ENCODE measurements at places on chromosomes 3 and 15.

GRCh38 chr15:82263350-82263749 lies 732 bp downstream of the SAXO2 start:
- DNase-seq: peak; percentile 9

DNA sequence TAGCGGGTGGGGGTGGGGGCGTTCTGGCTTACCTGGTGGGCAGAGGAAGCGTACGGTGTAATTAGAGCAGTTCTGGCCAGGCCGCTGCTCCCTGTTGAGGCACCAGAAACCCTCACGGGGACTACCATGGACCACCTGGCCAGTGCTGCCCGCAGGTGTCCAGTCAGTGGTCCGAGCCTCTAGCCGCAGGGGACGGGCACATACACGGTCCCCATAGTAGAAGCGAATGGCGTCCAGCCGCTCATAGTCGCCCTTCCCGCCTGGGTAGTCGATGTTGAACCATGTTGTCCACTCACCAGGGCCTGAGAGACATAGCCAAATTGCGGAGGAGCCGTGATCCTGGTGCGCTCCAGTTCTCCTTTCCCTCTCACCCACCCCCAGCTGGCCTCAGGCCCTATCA lies 4.5 kb downstream of the CILP start:
- DNase-seq: no peak

- DNase-seq: no peak
Measured at GRCh38 chr3:57803647-57804081, 47.6 kb downstream of the SLMAP start.

DNA sequence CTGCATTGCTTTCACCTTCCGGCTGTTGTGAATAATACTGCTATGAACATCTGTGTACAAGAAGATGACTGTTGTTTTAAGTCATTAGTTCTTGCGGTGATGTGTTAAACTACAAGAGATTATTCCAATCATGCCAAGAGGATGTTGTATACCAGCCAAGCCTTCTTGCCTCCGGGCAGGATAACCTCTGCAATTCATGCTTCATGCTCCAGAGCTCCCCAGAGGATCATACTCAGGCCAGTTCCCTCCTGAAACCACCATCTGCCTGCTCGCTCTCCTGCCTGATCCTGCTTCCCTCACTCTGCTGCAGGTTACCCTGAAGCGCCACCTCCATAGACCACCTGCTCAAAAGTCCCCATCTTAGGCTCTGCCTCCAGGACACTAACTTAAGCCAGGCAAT lies 187.1 kb upstream of the PROK2 start:
- no peak for DNase-seq

DNA sequence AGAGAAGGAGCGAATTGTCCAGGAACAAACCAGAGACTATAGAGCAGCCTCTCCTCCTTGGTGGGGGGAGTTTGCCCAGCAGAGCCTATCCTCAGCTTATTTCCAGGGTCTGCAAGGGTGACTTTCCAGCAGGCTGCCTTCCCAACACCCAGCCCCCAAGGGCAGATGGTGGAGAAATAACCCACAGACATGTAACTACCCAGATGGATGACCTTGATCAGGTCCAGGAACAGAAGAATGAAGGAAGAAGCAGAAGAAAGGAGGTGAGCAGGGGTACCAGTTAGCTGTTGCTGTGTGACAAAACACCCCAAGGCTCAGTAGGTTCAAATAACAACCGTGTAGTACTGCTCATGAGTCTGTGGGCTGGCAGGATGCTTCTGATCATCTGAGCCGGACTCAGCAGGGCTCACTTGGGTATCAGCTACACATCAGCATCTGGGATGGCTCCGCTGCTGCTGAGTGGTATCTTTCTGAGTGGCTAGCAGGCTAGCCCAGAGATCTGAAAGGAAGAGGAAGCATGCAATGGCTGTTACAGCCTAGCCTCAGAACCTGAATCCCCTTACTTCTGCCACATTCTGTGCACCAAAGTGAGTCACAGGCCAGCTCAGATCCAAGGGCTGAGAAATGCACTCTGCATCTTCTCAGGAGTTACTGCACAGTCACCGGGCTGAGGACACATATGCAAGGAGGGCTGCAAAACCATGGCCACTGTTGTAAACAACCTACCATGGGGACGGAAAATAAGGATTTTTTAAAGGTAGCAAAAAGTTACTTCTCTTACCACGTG lies 22.2 kb upstream of the TXNRD3 start:
- no peak for DNase-seq

DNA sequence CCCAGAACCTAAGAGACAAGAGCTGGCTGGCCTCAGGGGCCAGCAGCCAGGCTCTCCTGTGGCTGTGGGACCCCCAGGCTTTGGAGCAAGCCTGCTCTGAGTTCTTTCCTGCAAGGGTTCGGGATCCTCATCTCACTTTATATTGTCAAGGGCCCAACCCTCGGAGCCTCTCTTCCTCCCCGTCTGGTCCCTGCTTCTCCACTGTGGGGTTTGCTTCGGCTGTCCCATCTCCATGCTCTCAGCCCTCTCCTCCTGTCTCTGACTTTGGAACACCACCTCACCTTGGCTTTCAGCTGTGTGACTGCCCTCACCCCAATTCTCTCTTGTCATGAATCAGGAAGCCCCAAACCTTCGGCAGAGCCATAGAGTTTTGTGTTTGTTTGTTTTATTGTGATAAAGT lies 30.0 kb downstream of the MRAS start:
- DNase-seq: no peak

DNA sequence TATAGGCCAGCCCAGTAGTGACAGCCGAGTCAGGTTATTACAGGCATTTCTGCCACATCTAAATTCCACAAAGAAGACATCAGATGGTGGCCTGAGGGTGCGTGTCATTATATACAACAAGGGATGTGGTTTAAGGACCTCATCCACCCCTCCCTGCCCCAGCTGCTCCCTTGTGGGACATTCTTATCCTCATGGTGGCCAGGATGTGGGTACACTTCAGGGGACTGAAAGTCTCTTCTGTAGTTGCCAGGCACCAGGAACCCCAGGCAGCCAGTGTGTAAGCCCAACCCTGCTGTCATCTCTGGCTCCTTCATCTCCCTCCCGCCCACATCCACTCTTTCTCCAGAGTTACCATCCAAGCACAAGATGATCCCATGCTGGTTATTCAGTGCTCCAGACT lies 224.9 kb upstream of the TOPAZ1 start:
- no peak for DNase-seq

- DNase-seq: no peak
Measured at GRCh38 chr3:63538919-63539318, 113.6 kb upstream of the SNTN start.

GRCh38 chr15:63190769-63191649 lies 1.6 kb downstream of the RAB8B start:
- DNase-seq: no peak

- DNase-seq: no peak
Measured at GRCh38 chr3:12991481-12991837, 81.8 kb downstream of the IQSEC1 start.

- DNase-seq: no peak
Measured at GRCh38 chr15:64490598-64491259, 30.4 kb downstream of the ZNF609 start.

GRCh38 chr3:171556574-171557145 lies 96.5 kb upstream of the TNIK start:
- DNase-seq: peak; percentile 74

GRCh38 chr15:56772868-56773639 lies 39.7 kb upstream of the ZNF280D start:
- peak; percentile 6 for DNase-seq

- DNase-seq: no peak
Measured at GRCh38 chr3:73510334-73510733, 114.4 kb downstream of the PDZRN3 start.

GRCh38 chr3:186985661-186986364 lies 55.5 kb downstream of the ST6GAL1 start:
- DNase-seq: no peak

DNA sequence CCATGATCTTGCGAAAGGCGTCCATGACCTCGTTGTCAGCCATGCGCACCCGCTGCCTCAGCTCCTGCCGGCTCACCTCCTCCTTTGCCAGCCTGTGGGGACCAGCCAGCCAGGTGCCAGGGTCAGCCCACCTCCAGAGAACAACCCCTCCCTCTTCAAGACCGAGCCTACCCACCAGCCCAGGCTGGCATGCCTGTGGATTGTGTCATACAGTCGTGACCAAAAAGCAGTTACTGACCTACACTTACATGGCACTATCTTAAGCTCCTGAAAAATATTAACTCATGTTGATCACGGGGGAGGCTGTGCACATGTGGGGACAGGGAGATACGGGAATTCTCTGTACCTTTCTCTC lies 10.7 kb upstream of the CAMK1 start:
- no peak for DNase-seq

GRCh38 chr3:53941950-53942349 lies 50.3 kb upstream of the SELENOK start:
- peak; percentile 39 for DNase-seq

DNA sequence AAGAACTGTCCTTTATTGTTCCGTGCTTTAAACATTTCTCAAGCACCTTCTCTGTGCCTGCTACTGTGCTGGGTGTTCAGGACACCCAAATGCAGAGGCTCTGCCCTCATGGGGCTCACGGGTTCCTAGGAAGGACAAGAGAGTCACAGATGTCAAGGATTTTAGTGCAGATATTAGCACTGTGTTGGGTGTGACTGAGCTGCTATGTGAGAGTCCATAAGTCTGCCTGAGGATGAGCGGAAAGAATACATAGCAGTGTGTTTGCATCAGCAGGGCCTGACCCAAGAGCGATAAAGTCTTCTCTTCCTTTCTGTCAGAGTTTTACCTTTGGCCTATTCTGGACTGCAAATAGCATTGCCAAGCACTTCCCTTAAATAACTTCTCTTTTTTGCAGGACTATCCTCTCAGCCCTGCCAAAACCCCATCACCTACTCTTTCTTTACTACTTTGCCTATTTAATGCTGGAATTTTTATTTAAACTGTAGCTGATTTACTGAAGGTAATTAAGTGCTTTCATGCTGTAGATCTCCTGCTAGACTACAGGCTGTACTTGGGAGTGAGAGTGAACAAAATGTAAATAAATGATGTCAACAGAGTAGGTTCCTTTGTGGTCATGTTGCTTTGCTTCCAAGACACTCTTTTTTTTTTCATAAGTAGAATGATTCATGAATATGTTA lies 459.4 kb upstream of the TPRG1 start:
- DNase-seq: no peak

DNA sequence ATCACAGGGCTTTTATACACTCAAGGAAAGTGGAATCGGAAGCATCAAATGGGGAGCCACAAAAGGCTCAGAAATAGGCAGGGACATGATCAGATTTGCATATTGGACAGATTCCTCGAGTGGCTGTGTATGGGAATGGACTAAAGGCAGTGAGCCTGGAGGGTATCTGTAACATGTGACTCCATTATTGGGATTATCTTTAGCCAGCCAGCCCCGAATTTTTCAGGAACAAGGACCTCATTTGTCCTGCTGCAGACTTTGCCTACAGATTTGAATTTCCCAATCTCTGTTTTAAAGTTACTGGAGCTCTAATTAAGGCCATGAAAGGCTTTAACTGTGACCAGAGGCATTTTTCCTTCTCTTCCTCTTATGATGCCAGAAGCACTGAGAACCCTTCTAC lies 26.9 kb upstream of the EPHB1 start:
- DNase-seq: no peak

- no peak for DNase-seq
Measured at GRCh38 chr15:100987143-100987542, 68.0 kb downstream of the LRRK1 start.

DNA sequence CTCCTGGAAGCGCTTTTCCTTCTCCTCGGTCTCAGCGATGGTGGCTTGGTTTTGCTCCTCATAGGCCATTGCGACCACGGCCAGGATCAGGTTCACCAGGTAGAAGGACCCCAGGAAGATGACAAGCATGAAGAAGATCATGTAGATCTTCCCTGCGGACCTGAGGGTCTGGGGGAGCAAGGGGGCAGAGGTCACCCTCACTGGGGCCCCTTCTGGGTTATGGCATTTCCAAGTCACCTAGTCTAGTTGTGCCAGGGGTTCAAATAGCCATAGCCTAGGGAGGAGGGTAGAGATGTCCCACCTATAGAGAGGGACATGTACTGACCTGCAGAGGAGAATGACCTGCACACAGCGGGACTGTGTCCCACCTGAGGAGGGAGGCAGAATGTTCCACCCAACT lies 43.5 kb downstream of the SCN5A start:
- DNase-seq: no peak

DNA sequence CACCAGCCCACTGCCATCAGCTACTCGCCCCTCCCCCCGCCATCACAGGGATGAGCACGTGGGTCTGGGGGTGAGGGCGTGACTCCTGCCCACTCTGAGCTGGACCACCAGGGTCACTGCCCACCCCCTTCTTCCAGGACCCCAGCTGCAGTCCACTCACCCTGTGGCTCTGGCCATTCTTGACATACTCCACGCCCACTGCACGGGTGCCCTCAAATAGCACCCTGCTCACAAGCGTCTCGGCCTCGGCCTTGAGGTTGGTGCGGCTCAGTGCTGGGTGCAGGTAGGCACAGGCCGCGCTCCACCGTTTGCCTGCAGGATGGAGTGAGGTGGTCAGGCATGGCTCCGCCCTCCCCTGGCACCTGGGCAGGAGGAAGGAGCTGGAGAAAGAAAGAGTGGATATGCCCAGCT lies 23.9 kb downstream of the CHDH start:
- no peak for DNase-seq

GRCh38 chr3:42826141-42826540 lies 16.9 kb downstream of the ACKR2 start:
- DNase-seq: no peak

GRCh38 chr15:39624806-39625205 lies 43.9 kb downstream of the THBS1 start:
- no peak for DNase-seq

DNA sequence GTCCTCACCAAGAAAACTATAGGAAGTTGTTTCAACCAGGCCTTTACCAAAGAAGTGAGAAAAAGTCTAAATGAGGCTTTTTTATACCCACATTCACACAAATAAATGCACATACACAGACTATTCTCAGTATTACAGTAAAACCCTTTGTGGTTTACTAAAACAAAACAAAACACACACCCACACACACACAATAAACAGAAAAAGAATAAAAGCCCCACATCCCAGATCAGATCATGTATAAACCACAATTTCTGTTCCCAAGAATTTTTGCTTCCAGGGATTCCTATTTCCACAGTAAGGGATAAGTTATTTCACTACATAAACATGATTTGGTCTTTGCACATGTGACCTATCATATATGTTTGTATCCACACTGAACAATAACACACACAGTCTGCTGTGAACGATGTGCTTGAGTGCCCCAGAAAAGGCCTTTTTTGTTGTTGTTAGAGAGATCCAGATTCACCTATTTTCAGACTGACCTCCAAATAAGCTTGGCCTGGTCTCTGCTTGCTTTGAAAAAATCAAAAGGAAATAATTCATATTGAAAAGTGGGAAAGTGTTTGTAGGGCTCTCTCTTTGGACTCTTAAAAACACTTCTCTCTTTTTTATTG lies 283.4 kb upstream of the ATP11B start:
- no peak for DNase-seq

- no peak for DNase-seq
Measured at GRCh38 chr15:90529011-90529370, 732 bp upstream of the CRTC3 start.

GRCh38 chr3:146037697-146038096 lies 123.3 kb downstream of the PLOD2 start:
- DNase-seq: no peak

DNA sequence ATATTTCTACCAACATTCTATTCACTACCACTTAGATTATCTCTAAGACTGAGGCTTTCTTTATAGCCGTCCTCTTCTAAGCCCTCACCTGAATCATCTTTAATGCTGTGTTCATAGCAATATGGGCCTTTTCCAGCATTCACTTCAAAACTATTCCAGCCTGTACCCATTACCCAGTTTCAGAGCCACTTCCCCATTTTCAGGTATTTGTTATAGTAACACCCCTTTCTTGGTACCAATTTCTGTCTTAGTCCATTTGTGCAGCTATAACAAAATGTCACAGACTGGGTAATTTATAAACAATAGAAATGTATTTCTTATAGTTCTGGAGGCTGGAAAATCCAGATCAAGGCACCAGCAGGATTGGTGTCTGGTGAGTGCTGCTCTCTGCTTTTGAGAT lies 45.7 kb downstream of the REC114 start:
- no peak for DNase-seq

Measured in NCI-H2081 (cell line).